Astrocyte of the cerebellum (primary cell): ENCODE measurements at places on chromosomes 13 and 19.

- peak; percentile 62 for DNase-seq
These were observed 4.0 kb downstream of the PIK3R2 start for GRCh38 chr19:18156841-18157464.

- no peak for DNase-seq
These were observed 2532.9 kb downstream of the PCDH9 start for GRCh38 chr13:64697226-64697625.

- DNase-seq, result no peak
These were observed 5.6 kb downstream of the GFY start for GRCh38 chr19:49430678-49431329.

DNA sequence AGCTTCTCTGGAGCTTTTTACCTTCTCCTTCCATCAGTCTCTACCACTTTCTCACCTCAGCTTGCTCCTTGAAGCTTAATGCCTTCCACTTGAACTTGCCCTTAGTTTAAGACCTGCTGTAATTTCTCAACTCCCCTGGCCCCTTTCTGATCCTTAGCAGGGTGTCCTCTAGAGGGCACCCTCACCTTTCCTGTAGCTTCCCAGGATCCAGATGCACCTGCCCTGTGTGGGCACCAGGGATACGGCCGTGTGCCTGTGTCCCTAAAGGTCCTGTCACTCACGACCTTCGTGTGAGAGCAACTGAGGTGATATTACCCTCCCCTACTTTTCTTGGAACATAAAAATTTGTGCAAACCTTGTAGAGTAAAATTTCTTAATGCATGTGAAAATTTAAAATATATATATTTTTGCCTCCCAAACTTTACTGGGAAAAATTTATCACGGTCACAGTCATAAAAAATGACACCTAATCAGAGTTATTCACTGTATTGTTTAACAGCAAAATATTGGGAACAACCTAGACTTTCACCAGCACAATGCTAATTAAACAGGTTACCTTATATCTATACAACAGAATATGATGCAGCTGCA lies 46.4 kb downstream of the PSG3 start:
- DNase-seq, result peak; percentile 9

DNA sequence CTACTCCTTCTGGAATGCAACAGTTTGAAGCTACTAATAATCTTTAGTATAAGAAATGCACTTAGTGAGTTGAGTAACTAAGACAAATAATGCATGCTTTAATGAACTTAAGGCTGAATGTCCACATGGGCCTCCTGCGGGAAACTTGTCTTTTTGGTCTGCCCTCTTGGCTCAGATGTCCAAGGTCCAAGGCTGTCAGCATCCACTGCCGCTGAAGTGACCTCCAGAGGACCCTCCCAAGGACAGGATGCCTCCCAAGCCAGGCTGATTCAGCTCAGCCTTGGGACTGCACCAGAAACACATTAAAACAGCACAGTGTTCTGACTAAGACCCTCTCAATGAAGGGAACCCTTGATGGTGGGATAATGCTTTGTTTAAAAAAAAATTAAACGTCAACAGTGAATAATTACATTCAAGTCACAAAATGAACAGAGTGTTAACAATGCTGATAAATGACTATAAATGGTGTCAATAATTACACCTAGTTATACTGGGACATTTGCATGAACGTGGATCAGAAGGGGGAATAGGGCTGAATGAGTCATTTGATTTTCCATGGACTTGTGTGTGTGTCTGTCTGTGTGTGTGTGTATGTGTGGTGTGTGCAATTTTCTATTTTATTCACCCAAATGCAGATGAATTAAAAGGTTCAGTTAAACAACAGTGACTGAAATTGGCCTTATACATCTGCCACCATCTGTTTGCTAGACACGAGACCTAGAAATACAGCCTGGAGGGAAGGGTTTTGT lies 150.5 kb downstream of the COL4A1 start:
- no peak for DNase-seq

- peak; percentile 37 for DNase-seq
These were observed 153.3 kb downstream of the TNFRSF19 start for GRCh38 chr13:23723471-23723870.
